ENCODE measurements at places on chromosomes 7 and 10.
A peak's percentile ranks its signal among the peaks of the same experiment; 100 is the strongest.

- DNase-seq: no peak
- H3K36me3 ChIP-seq: peaks cover 42% of the 10 kb centered on the region
- no peaks in the 10 kb centered on the region for H3K27me3 ChIP-seq
- no peak overlapping the region for H3K4me3 ChIP-seq
Observed at GRCh38 chr7:98294798-98295382, 13.4 kb downstream of the BRI3 start.

- H3K4me1 ChIP-seq: no peaks in the 10 kb centered on the region
- no peak overlapping the region for H3K4me3 ChIP-seq
- H3K27ac ChIP-seq: peak overlapping the region; percentile 62
- no peaks in the 10 kb centered on the region for H3K36me3 ChIP-seq
Observed at GRCh38 chr10:60430017-60430416, 40.3 kb upstream of the ANK3 start.

GRCh38 chr7:105622106-105622731 lies 40.9 kb upstream of the EFCAB10 start:
- H3K4me1 ChIP-seq: no peaks in the 10 kb centered on the region
- H3K27me3 ChIP-seq: no peaks in the 10 kb centered on the region
- no peak overlapping the region for H3K4me3 ChIP-seq
- no peaks in the 10 kb centered on the region for H3K36me3 ChIP-seq
- no peak overlapping the region for H3K27ac ChIP-seq

DNA sequence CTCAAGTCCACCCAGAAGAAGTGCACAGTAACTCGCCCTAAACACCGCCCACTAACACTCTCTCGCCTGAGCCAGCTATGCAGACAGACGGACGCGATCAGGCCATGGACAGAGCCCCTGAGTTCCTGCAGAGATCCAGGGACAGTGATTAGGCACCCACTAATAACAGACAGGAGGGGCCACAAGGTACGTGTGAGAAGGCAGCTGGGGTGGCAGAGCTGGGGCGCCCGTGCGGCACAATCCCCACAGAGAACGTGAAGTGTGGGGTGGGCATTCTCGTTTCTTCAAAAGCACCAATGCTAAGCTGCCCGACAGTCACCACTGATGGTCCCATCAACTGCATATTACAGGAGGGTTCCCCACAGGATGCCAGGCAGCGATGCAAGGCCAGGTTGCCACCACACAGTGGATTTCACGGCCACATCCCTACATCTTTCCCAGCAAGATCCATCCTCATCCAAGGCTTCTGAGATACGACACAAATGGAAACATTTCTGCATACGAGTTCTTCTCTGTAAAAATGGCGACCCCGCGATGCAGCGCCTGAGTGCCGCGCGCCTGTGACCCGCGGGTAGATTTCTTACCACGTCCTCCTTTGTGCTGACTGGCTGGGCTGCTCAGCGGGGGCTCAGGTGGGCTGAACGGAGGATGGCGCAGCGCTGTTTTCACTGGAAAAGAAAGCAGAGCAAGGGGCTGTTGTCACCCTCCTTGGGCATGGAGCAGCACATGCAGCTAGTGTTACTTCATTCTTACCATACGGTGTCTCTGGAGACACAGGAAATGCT lies 237.5 kb downstream of the TNS3 start:
- no peak overlapping the region for H3K4me3 ChIP-seq
- no peaks in the 10 kb centered on the region for H3K36me3 ChIP-seq
- no peak for DNase-seq
- no peak overlapping the region for H3K27ac ChIP-seq
- no peaks in the 10 kb centered on the region for H3K4me1 ChIP-seq

- no peak overlapping the region for H3K27ac ChIP-seq
- H3K27me3 ChIP-seq: no peaks in the 10 kb centered on the region
- no peak overlapping the region for H3K4me3 ChIP-seq
- DNase-seq: no peak
Observed at GRCh38 chr7:26782501-26782900, 81.9 kb downstream of the SKAP2 start.

GRCh38 chr10:104548090-104548489 lies 93.0 kb upstream of the SORCS3 start:
- DNase-seq: no peak
- H3K27me3 ChIP-seq: no peaks in the 10 kb centered on the region
- H3K4me1 ChIP-seq: no peaks in the 10 kb centered on the region
- H3K36me3 ChIP-seq: no peaks in the 10 kb centered on the region
- no peak overlapping the region for H3K4me3 ChIP-seq

GRCh38 chr7:15891151-15891881 lies 204.8 kb upstream of the MEOX2 start:
- no peak overlapping the region for H3K27ac ChIP-seq
- H3K4me1 ChIP-seq: peaks cover 6% of the 10 kb centered on the region
- H3K36me3 ChIP-seq: no peaks in the 10 kb centered on the region
- H3K4me3 ChIP-seq: no peak overlapping the region
- no peaks in the 10 kb centered on the region for H3K27me3 ChIP-seq
- no peak for DNase-seq

DNA sequence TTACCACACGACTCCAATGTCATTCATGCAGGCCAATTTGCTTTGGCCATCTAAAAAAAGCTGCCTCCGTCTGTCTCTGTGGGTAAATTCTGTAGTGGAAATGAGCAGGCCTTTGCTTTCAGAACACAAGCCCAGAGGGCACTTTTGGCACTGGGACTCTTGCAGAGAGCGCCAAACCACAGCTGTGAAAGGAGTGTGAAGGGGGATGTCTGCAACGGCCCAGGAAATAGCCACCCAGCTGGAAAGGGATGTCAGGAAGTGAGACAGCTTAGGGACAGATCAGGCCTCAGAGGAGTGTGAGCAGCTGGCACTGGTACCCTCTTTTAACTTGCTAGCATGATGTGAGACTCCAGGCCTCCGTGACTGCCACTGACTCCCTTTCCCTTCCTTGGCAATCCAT lies 152.4 kb downstream of the DKK1 start:
- H3K36me3 ChIP-seq: no peaks in the 10 kb centered on the region
- no peak for DNase-seq
- no peaks in the 10 kb centered on the region for H3K27me3 ChIP-seq
- H3K4me1 ChIP-seq: no peaks in the 10 kb centered on the region
- H3K4me3 ChIP-seq: no peak overlapping the region

- H3K4me1 ChIP-seq: no peaks in the 10 kb centered on the region
- no peak overlapping the region for H3K4me3 ChIP-seq
- H3K36me3 ChIP-seq: no peaks in the 10 kb centered on the region
- no peak for DNase-seq
- no peak overlapping the region for H3K27ac ChIP-seq
- H3K27me3 ChIP-seq: no peaks in the 10 kb centered on the region
Observed at GRCh38 chr10:122864901-122865300, 14.5 kb downstream of the FAM24B start.

GRCh38 chr7:47945261-47946015 lies 2.8 kb downstream of the PKD1L1 start:
- H3K4me1 ChIP-seq: no peaks in the 10 kb centered on the region
- peak; percentile 88 for DNase-seq
- H3K27ac ChIP-seq: peak overlapping the region; percentile 9
- no peaks in the 10 kb centered on the region for H3K27me3 ChIP-seq
- H3K36me3 ChIP-seq: no peaks in the 10 kb centered on the region

GRCh38 chr10:29880856-29881255 lies 178.5 kb downstream of the JCAD start:
- H3K4me1 ChIP-seq: peaks cover 30% of the 10 kb centered on the region
- no peaks in the 10 kb centered on the region for H3K27me3 ChIP-seq
- H3K4me3 ChIP-seq: no peak overlapping the region
- no peaks in the 10 kb centered on the region for H3K36me3 ChIP-seq
- no peak for DNase-seq
- H3K27ac ChIP-seq: peak overlapping the region; percentile 37

DNA sequence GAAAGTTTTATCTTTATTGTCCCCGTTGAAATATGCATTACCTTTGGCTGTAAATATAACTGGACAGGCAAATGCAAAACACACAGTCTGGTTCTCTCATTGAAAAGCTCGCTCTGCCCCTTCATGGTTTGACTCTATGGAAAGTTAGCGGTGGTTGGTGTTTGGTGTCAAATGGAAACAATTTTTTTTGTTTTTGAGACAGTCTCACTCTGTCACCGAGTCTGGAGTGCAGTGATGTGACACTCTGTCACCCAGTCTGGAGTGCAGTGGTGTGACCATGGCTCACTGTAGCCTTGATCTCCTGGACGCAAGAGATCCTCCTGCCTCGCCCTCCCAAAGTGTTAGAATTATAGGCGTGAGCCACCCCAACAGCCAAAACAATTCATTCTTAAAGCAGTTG lies 149.7 kb downstream of the LRRC4 start:
- no peaks in the 10 kb centered on the region for H3K36me3 ChIP-seq
- DNase-seq: no peak
- H3K27ac ChIP-seq: no peak overlapping the region
- no peaks in the 10 kb centered on the region for H3K27me3 ChIP-seq

GRCh38 chr7:86939197-86939814 lies 120.1 kb downstream of the ELAPOR2 start:
- H3K27me3 ChIP-seq: no peaks in the 10 kb centered on the region
- DNase-seq: no peak

DNA sequence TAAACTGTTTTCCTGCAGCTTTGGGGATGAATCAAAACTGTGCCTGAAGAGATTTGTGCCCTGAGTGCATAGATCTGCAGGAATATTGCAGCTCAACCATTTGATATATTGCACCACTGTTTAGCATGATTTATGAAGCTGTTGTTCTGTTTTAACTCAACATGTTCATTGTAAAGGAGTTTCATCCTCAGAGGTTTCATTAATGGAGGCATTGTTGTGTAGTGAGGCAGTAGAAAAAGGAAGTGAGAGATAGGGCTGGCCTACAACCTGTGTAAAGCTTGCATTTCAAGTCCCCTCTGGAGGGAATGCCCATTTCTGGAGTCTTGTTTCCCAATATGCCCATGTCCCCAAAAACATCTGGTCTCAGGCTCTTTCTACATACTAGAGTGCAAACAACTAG lies 67.5 kb downstream of the DNAJC12 start:
- no peaks in the 10 kb centered on the region for H3K4me1 ChIP-seq
- no peaks in the 10 kb centered on the region for H3K36me3 ChIP-seq
- no peak for DNase-seq
- no peaks in the 10 kb centered on the region for H3K27me3 ChIP-seq
- H3K4me3 ChIP-seq: no peak overlapping the region

DNA sequence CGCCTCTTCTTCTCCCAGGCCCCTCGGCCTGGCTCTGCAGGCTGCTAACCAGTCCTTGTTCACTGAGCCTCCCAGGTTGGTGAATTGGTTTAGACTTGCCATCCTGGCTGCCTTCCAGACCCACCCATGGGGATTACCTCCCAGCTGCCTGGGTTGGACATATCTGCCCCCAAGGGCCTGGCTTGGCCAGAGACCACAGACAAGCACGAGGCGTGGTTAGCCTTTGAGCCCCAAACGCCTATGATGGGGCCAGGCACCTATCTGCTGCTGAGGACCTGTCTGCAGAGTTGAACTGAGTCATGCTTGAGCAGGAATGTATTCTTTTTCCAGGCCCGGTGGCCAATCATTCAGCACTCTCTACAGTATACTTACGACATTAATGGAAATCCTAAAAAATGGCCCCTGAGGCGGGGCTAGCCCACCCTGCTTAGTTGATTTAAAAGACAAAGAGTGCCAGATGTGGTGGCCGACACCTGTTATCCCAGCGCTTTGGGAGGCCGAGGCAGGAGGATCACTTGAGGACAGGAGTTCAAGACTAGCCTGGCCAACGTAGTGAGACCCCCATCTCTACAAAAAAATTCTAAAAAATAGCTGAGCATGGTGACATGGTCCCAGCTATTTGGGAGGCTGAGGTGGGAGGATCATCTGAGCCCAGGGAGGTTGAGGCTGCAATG lies 361.5 kb downstream of the FRMD4A start:
- DNase-seq: no peak
- H3K4me3 ChIP-seq: no peak overlapping the region
- peaks cover 19% of the 10 kb centered on the region for H3K4me1 ChIP-seq
- no peaks in the 10 kb centered on the region for H3K36me3 ChIP-seq
- H3K27me3 ChIP-seq: no peaks in the 10 kb centered on the region

- H3K4me1 ChIP-seq: peaks cover 51% of the 10 kb centered on the region
- no peak overlapping the region for H3K27ac ChIP-seq
- no peaks in the 10 kb centered on the region for H3K27me3 ChIP-seq
- no peaks in the 10 kb centered on the region for H3K36me3 ChIP-seq
- no peak for DNase-seq
Observed at GRCh38 chr7:30178748-30179436, 44.1 kb downstream of the MTURN start.

GRCh38 chr7:116948934-116949333 lies 4.4 kb upstream of the ST7 start:
- no peaks in the 10 kb centered on the region for H3K27me3 ChIP-seq
- H3K4me3 ChIP-seq: no peak overlapping the region
- no peak for DNase-seq
- H3K27ac ChIP-seq: peak overlapping the region; percentile 100
- H3K4me1 ChIP-seq: no peaks in the 10 kb centered on the region

GRCh38 chr10:58064714-58065528 lies 202.8 kb downstream of the IPMK start:
- no peaks in the 10 kb centered on the region for H3K36me3 ChIP-seq
- H3K4me1 ChIP-seq: no peaks in the 10 kb centered on the region
- no peak overlapping the region for H3K4me3 ChIP-seq
- DNase-seq: no peak
- no peak overlapping the region for H3K27ac ChIP-seq

GRCh38 chr10:62842983-62843382 lies 26.8 kb upstream of the EGR2 start:
- no peak overlapping the region for H3K4me3 ChIP-seq
- no peaks in the 10 kb centered on the region for H3K27me3 ChIP-seq
- no peaks in the 10 kb centered on the region for H3K4me1 ChIP-seq
- no peak overlapping the region for H3K27ac ChIP-seq
- no peak for DNase-seq

GRCh38 chr7:64183126-64183742 lies 23.8 kb upstream of the ZNF735 start:
- H3K4me3 ChIP-seq: no peak overlapping the region
- DNase-seq: no peak
- H3K27ac ChIP-seq: no peak overlapping the region
- peaks cover 5% of the 10 kb centered on the region for H3K27me3 ChIP-seq
- H3K4me1 ChIP-seq: no peaks in the 10 kb centered on the region
- no peaks in the 10 kb centered on the region for H3K36me3 ChIP-seq

- H3K4me3 ChIP-seq: no peak overlapping the region
- no peaks in the 10 kb centered on the region for H3K27me3 ChIP-seq
- H3K27ac ChIP-seq: no peak overlapping the region
- no peaks in the 10 kb centered on the region for H3K36me3 ChIP-seq
- DNase-seq: peak; percentile 40
Observed at GRCh38 chr10:128624656-128625530, 498.7 kb upstream of the MKI67 start.

Data from right atrium auricular region (tissue), 2 donors.